SK-MEL-5 (cell line): ENCODE measurements at places on chromosomes 3 and 15. TPM values are rescaled to one million over a fixed set of nuclear protein-coding genes. Genes with fewer than 3 reads are reported as not detected.
A peak's percentile ranks its signal among the peaks of the same experiment; 100 is the strongest.

The IDH3A gene
- total RNA-seq: 71.7 and 76.1 TPM in 2 replicates

DNA sequence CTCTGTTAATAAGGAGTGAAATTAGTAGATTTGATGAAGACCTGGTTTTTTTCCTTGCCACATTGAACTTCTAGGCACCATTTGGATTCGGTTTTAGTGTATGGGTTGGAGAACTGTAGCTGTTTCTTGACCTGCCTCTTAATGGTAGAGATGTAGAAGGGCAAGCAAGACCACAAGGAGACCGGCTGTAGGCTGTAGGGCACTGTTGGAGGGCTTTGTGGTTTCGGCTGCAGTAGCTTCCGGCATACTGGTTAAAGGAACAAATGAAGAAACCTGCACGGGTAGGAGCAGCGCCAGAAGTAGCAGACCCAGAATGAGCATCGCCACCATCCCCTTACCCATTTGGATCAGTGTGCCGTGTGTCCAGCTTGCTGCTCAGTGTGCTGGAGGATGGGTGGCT lies 7.9 kb downstream of the PCLAF start:
- DNase-seq: no peak

- no peak for DNase-seq
Measured at GRCh38 chr3:156017352-156018030, 102.9 kb upstream of the KCNAB1 start.

DNA sequence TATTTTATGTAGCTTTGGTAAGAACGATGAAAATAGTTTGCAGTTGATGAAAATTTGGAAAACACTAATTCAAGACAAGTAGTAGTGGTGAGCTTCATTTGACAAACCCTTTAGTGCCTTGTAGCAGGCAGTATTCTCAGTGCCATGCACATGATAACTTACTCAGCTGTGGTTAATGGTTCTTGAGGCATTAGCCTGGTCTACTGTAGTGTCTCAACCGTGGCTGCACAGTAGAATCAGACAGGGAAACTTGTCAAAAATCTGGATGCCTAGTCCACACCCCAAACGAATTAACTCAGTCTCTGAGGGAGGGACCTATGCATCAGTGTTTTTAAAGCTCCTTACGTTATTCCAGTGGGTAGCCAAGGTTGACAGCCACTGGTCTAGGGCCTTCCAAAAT lies 45.4 kb downstream of the PSMD6 start:
- no peak for DNase-seq

The KLHL40 gene
- total RNA-seq: not detected in 2 replicates

The GATM gene
- 0.85 and 2.9 TPM in 2 replicates for total RNA-seq

- DNase-seq: peak; percentile 46
Measured at GRCh38 chr15:64284042-64284441, 71.9 kb downstream of the CSNK1G1 start.
